Cardiac fibroblast (primary cell): ENCODE measurements at places on chromosomes 1 and 21.
A peak's percentile ranks its signal among the peaks of the same experiment; 100 is the strongest.

GRCh38 chr1:48035371-48036141 is 38.4 kb upstream of the TRABD2B start:
- DNase-seq: no peak

- no peak for DNase-seq
Measured at GRCh38 chr1:175687622-175688415, 55.6 kb downstream of the TNR start.

DNA sequence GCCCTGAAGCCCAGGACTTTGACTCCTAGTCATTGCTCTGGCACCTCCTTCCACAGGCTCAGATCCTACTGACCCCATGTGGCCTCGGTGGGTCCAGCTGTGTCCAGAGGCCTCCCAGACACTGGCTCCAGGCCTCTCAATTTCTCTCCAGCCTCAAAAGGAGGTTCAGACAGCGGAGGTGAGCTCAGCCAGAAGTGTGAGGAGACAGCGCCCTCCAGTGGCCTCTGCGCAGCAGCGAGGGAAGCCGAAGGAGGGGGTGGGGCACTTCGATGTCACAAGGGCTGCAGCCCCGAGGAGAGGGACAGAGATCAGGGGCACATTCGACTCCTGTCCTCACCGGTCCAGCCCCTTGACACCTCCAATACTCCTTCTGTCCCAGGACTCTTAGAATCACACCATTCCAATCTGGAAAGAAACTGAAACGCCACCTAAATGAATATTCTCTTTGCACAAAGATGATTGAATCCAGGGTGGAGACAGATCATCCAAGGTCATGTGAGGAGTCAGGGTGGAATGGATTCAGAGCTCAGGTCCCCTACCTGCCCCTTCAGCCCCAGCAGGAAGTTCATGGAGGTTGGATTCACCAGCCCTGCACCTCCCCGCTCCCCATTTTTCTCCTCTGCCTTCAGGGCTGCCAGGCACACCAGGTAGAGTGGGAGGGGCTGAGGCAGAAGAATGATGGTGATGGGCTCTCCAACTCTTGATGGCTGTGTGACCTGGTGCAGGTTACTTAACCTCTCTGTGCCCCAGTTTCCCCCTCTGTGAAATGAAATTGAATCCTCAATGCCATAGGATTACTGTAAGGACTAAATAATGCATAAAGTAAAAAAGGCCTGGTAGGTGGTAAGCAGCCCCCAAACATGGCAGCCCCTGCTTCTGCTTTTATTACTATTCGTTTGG is 34.8 kb upstream of the ZBTB40 start:
- peak; percentile 77 for DNase-seq

GRCh38 chr1:201709564-201710295 is 119.2 kb upstream of the IPO9 start:
- DNase-seq: peak; percentile 72

DNA sequence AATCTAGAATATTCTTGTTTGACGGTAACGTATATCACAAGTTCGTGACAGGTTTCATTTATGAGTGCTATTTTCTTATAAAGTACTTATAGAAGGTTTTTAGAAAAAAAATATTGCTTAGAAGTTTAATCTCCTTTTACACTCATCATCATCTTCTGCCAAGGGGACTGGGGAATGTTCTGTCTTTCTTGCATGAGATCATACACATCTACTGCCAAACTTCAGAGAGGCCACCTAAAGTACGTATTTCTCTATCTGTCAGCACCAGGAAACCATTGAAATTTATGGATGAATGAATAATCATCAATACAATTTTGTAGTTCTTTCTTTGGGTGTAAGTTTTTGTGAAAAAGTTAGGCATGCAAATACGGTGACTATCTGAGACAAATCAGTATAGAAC is 245.8 kb downstream of the SPATA17 start:
- no peak for DNase-seq

- DNase-seq: no peak
Measured at GRCh38 chr1:232557502-232558191, 72.3 kb downstream of the SIPA1L2 start.

- no peak for DNase-seq
Measured at GRCh38 chr21:35266546-35266945, 217.4 kb upstream of the RUNX1 start.

- DNase-seq: no peak
Measured at GRCh38 chr1:22208973-22209378, 66.1 kb upstream of the WNT4 start.

GRCh38 chr1:55500601-55501000 is 285.4 kb upstream of the USP24 start:
- DNase-seq: peak; percentile 39

- DNase-seq: no peak
Measured at GRCh38 chr1:182240085-182240484, 151.5 kb downstream of the GLUL start.

GRCh38 chr21:45525153-45525909 is 16.9 kb downstream of the SLC19A1 start:
- DNase-seq: no peak

DNA sequence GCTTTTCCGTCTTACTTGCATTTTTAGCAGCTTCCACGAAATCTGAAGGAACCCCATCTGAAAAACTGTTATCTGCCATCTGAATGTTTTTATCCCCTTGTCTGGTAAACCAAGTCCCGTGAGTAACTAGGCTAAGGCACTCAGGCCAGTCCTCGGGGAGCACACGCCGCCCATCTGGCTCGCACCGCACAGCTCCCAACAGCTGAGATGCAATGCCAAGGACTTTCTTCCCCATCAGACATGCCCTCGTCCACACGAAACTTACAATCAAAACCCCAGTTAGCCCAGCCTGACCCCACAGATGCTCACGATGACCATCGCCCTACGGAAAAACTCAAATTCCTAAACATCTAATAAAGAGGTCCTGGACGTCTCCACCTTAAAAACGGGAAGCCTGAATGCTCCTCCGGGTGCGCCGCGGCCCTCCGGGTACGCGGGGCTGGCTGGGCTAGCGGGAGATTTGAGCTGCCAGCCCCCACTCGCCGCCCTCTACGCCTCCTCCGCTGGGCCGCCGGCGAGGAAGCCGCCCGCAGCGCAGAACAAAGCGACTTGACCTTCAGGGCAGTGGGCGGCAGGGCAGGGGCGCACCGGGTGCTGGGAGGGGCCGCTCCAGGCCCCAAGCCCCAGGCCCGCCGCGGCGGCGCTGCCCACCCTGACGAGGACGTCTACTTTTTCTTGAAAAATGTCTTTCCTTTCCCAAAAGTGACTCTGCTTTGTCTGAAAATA is 36.6 kb downstream of the CD58 start:
- no peak for DNase-seq

- no peak for DNase-seq
Measured at GRCh38 chr1:87218618-87219017, 110.1 kb upstream of the LMO4 start.

- DNase-seq: peak; percentile 87
Measured at GRCh38 chr1:16371725-16372124, 4.7 kb downstream of the SZRD1 start.

DNA sequence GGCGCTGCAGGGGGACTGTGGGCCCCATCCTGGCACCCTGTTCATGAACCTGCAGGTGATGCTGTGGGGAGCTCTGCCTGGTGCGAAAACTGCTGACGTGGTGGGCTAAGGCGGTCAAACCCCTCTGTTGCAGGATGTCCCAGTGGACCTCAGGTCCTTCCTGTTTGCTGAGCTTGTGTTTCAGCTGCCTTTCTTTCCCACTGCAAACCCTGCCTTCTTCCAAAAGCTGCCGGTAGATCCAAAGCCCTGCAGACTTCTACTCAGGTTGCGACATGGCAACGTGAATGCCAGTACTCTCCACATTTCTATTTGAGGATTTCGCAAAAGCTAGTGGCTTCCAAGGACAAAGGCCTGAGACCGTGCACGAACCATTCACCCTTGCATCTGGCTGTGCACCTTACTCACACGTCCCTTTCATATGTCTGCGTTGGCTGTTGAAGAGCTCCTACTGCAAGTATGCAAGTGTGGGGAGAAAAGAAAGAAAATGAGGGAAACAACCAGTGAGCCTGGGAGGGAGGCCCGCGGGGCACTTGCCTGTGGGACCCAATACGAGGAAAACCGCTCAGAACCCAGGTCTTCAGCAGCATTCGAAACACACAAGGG is 6.2 kb upstream of the RRP1 start:
- peak; percentile 34 for DNase-seq

- DNase-seq: no peak
Measured at GRCh38 chr1:3074800-3075199, 5.8 kb downstream of the PRDM16 start.

DNA sequence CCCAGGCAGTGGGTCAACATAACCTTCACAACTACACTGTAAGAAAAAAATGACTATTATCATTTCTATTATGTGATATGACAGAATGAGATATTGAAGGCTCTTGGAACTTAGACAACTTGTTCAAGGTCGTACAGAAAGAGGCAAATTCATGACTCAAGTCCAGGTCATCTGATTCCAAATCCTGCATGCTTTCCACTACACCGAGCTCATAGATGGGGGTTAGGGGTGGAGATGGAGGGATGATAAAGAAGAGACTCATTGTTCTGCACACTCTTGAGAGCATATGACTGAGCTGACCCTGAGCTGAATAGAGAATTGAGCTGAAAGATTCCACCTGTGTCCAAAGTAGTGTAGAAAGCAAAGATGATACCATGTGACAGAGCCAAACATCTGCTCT is 2.8 kb downstream of the FCRL6 start:
- no peak for DNase-seq

GRCh38 chr1:59638231-59638711 is 176.5 kb upstream of the HOOK1 start:
- peak; percentile 55 for DNase-seq

DNA sequence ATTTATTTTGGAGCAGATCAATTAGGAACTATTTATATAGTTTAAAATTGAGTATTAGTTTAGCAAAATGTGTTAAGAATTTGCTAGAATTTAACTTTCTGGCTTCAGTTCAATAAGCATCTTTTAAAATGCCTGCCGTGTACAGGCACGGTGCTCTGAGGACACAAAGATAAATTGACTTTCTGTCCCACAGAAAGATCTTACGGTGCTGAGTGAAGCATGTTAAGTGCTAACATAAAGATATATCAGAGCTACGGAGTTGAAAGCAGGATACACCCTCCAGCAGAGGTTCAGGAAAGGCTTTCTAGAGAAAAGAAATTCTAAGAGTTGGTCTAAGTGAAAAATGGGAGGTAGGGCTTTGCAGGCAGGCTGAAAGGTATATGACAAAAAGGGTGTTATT is 305.4 kb downstream of the GRIK1 start:
- no peak for DNase-seq

GRCh38 chr1:234709473-234710228 is 99.7 kb upstream of the IRF2BP2 start:
- DNase-seq: no peak

- peak; percentile 16 for DNase-seq
Measured at GRCh38 chr1:197066719-197067456, at the start of gene F13B. Gene F13B (minus strand): TSS chr1:197067260. CDS start chr1:197067223, 37 bp downstream.

- no peak for DNase-seq
Measured at GRCh38 chr1:185073725-185074124, 28.4 kb downstream of the RNF2 start.

GRCh38 chr1:185441605-185442004 is 124.6 kb upstream of the IVNS1ABP start:
- DNase-seq: peak; percentile 46

DNA sequence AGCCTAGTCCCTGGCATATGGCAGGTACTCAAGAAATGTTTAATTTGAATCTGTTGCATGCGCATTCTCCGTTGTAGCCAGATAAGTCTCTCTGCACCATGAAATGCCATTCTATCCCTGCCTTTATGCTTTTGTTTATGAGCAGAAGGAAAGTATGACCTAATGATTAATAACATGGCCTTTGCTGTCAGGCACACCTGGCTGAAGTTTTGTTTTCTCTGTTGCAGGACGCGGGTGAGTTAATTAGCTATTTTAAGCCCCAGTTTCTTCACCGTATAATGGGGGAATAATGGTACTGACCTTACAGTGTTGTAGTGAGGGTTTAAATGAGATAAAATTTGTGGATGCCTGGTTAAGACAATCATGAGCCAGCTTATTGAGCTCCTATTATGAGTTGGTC is 87.7 kb downstream of the ST6GALNAC3 start:
- DNase-seq: no peak

GRCh38 chr21:29303288-29303687 is 4.6 kb downstream of the BACH1 start:
- no peak for DNase-seq

- DNase-seq: no peak
Measured at GRCh38 chr1:230124186-230125128, 57.4 kb downstream of the GALNT2 start.

DNA sequence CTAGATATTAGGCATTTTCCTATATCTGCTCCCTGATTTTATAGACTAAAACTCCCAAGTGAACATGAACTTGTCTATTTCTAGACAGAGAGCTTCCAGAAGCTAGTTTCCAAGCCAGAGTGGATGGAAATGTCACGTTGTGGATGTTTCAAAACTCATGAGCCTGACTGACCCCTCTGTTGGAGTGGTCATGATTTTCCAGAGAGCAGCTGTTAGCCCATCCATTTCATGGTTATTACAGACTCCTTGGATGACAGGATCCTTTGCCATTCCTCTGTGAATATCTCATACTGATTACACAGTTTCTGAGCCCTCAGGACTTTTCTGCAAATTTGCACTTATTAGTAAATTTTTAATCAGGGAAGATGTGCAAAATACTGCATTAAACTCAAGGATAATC is 76.8 kb upstream of the ATF3 start:
- no peak for DNase-seq

GRCh38 chr1:42586016-42586415 is 72.2 kb upstream of the PPIH start:
- no peak for DNase-seq

DNA sequence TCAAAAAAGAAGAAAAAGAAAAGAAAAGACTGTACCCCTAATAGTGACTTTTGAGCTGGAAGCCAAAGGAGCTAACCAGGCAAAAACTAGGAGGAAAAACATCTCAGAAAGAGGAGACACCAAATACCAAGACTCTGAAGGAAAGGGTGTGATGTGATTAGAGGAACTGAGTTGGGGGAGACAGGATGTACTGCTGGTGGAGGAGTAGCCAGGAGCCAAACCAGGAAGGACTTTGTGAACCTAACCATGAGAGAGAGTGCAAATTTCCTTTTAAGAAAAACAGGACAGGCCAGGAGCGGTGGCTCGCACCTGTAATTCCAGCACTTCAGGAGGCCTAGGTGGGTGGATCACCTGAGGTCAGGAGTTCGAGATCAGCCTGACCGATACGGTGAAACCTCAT is 4.1 kb upstream of the RBP7 start:
- no peak for DNase-seq

DNA sequence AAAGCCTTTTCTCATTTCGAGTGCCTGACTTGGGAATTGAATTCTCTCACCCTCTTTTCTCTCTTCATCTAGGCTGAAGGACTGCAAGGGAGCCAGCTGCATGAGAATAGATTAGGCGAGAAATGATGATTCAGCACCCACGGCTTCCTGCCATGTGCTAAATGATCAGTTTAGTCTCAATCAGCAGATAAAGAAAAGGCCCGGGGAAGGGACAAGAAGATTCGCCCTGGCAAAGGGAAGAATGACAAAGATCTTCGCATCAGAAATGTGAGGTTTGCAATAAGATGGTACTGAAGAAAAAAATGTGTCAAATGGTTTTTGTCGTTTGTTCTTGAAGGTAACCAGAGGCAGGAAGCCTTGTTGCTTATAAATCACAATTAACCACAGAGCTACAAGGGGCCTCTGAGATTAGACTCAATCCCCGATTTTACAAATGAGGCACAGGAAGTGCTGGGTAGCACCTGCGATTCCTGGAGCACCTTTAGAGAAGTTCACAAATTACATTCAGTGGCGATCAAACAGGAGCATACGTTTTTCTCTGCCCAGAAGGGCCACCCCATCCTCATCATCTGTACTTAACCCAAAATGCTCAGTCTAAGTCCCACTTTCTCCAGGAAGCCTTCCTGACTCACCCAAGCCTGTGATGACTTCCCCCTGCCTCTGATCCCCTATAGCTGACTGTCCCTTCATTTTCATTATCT is 183.4 kb downstream of the ZNF281 start:
- no peak for DNase-seq

GRCh38 chr1:67888216-67889106 is 55.2 kb upstream of the GNG12 start:
- peak; percentile 29 for DNase-seq
